ENCODE measurements at places on chromosomes 5 and 9.

- no peak for DNase-seq
Observed at GRCh38 chr5:171825051-171825450, 39.4 kb downstream of the SMIM23 start.

DNA sequence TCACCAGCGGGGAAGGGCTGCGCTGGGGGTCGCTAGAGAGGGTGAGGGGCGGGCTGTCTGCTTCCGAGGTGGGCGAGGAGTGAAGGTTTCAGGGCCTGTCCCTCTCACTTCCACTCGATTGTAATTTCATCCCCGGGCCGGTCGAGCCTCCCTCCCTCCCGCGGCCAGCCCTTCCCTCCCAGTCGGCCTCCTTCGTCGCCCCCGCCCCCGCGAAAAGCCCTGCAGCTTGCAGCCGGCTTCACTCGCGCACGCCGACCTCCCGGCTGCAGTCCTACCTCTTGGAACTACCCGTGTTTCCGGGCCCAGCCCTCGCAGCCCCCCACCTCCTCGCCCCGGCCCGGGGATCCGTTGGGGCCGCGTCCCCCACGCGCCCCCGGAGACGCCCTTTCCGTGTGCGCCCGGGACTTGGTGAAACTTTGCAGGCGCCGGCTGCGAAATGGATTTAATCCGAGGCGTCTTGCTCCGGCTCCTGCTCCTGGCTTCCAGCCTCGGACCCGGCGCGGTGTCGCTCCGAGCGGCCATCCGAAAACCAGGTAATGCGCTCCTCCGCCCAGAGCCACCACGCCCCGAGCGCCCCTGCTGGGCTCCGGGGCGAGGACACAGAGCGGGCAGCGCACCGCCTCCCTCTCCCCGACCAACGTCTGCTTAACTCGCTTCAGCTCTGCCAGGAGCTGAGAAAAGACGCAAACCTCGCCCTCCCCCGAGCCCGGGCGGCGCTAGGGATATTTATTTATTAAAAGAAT is at the start of gene EGFLAM:
EGFLAM (plus strand) TSS at position 241 of the 743 bp plus-strand sequence; CDS start at position 437, 196 bp downstream.
- DNase-seq = no peak

DNA sequence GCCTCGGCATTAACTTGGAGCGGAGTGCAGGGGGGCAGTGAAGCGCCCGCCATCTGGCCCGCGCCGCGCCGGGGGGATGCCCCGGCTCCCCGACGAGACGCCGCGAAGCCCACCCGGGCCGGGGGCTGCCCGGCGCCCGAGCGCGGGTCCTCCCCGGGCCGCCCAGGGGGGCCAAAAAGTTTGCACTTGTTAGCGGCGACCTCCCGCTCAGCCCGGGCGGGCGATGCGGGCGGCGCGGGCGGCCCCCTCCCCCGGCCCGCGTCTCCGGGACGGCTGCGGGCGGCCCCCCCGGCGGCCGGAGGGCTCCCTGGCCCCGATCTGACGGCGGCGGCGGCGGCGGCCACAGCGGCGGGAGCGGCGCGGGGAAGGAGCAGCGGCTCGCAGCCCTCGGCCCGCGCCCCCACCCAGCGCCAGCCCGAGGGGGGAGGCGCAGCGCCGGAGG is at the start of gene NTNG2:
NTNG2 (plus strand) TSS at position 316 of the 442 bp plus-strand sequence. CDS start 4,774 bp downstream, outside the sequence.
- DNase-seq = no peak

DNA sequence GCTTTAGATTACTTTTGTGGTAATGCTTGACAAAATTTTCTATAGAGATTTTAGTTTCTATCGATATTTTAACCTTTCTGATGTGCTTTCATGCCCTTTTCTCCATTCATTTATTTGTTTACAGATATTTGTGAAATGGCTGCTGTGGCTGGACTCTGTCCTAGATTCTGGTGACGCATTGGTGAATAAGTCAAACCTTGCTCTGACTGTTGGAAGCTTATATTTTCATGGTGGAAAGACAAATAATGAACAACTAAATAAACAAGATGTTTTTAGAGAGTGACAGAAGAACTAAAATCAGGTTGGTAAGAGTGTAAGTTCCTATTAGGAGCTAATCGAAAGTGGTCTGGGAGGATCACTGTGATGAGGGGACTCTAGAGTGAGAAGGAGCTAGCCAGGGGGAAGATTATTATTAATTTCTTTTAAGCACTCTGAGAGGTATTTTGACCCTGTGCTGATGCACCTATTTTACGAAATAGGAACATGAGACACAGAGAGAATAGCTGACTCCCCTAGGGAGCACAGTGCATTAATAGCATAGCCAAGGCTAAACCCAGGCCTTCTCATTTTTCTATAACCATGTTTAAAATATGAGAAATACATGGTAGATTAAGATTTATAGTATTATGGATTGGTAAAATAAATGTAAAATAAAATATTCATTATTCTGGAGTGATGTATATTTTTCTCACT is 411.9 kb upstream of the ARRDC3 start:
- no peak for DNase-seq

DNA sequence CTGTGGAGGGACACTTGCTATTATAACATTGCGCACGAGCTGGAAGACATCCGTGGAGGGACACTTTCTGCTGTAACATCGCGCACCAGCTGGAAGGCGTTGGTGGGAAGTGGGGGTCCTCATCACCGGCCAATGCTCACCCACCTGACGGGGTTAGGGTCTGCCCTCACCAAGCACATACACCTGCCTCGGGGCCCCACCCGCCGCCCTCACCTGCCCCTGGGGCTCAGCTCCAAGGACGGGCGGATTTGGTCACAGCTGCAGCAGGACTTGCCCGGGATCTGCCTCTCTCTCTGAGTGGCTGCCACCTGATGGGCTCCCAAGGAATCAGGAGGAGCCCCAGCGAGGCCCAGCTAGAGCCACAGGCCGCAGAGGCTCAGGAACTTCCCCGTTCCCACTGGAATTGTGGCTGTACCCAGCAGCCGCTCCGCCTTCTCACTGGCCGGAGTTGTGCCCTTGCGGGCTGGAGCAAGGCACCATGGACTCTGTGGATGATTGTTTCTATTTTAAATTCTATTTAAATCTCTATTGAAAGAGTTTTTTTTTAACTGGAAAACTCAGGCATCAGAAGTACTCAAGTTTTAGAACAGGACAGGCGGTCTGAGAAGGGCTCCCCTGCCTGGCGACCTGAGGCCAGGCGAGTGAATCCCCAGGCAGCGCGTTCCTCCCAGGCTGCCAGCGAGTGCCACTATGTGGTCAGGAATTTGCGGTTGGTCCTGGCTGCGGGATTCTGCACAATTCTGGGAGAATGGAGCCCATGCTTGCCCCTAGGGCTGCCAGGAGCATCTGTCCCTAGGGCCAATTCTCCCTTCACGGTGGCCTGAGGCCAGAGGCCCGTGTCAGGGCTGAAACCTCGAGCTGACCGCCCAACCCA is 38.9 kb upstream of the SLC6A3 start:
- no peak for DNase-seq

DNA sequence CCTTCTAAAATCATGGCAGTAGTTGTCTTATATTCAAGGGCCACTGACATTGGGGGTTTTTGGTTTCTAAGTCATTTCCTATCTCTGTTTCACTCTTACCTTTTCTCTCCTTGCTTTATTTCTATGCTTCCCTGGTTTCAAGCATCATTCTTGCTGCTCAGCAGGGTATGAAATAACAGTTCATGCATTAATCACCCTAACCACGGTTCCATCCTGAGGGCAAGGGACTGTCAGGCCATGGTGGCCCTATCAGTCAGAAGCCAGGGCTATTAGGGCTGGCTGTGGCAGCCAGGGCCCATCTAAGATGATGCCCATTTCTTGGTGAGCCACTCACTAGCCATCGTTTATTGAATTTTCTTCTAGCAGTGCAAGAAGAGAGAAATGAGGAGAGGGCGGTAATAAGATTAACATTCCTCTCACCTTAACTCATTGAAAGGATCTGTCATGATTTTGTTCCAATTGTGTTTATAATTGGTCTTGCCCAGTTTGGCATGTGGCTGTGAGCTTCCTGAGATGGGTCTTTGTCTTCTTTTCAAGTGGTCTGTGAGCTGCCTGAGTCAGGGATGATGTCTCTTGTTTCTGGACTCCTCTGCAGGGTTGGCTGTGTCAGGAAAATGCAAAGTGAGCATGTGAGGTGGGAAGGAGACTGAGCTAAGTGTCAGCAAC is 45.2 kb downstream of the CYSTM1 start:
- DNase-seq = no peak

DNA sequence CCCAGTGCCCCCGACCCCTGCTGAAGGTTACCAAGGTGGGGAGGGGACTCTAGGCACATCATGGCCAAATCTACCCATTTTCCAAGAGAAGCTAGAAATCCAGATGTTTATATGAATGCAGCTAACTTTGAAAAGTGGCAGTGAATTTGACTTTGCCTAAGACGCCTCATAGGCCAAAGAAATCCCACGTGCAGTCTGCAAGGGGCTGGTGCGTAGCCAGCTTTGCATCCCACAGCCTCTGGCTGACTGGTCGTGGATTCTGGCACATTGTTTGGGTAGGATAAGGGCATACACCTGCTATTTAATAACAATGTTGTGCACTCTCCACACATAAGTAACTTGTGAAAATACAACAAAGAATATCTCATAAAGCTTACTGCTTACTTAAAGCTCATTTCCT is 3.5 kb upstream of the GADD45G start:
- no peak for DNase-seq

DNA sequence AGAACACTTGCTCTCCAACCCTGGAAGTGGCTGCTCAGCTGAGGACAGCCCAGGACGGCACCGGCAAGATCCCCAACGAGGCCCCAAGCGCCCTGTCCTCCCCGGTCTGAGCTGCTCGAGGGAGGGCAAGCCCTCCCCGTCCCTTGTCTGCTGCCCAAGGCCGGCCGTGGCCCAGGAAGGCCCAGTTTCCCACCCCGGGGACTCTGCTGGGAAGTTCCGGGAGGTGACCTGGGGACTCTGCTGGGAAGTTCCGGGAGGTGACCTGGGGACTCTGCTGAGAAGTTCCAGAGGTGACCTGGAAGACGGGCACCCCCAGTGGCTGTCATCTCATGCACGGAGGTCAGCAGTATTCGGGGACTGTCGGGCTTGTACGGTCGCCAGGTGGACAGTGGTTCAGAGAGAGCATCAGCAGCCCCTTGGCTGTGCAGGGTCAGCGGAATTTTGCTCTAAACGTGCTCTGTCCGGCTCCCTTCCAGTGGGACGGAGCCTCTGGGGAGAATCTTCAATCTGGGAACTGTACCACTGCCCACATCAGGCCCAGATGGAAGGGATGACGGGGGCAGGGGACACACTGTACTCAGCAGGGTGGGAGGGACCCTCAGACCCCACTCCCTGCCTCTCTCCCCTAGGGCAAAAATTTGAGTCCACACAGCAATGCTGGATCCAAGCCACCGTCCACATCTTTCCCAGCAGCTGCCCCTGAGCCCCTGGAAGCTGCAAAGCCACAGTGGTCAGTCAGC is 7.2 kb downstream of the NACC2 start:
- DNase-seq = no peak

GRCh38 chr5:149846021-149846420 is 98.6 kb downstream of the PDE6A start:
- no peak for DNase-seq

DNA sequence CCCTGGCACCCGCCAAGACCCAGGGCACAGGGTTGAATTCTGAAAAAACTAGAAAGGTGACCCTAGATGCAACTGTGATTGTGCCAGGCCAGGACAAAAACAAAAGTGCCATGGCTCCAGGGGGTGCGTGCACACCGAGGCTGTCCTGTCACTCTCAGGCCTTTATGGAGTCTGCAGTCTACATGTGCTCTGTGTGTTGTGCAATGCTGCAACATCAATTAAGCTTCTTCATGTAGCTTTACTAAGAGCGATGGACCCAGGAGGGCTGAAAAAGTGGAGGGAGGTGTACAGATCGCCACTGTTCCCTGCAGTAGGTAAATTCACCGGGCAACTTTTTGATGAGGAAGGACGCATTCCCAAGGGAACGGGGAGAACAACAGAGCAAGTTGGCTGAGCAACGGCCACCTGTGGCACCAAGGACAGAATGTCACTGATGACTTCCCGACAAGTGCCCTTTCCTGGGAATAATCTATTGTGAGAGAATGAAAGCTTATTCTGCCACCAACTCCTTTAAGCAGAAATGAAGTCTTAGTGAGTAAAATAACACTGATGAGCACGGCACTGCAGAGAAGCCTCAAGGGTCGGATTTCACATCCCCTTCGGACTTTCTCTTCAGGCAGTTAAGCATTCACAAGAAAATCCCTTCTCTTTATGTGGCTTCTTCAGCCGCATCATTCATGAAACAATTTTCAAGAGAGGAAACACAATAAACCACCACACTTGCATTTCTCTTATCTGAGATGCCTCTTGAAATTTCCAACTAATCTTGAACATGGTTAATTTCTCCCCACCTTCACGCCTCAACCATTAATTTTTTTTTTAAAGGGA is 149.6 kb downstream of the DROSHA start:
- DNase-seq = no peak

DNA sequence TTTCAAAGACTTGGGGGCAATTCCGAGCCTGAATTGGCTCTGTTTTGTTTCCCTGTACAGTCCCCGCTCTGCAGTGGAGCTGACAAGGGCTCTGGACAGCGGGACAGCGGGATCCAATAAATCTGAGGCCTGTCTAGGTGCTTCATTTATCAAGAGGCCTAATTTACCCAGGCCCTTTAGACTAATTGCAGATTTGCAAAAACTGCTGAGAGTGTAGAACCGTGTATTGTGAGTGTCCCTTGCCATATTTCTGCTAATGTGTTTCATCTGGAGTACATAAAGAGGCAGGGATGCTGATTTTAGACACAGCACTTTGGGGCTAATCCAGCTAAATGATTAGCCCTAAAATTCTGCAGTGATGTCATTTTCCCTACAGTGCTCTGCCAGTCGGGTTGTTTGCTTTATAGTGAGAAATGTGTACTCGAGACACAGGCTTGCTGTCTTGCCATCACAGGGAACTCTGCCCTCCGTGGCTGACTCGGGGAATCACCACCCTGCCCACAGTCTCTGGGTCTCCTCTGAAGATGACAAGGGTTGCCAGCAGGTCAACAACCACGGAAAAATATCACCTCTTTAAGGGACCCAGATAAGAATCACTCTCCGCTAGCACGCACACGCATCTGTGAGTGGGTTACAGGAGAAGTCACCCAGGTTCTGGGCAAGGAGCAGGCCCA is 592.0 kb downstream of the BNC2 start:
- DNase-seq = no peak

GRCh38 chr9:6880626-6881025 is 122.9 kb downstream of the KDM4C start:
- no peak for DNase-seq

- no peak for DNase-seq
Observed at GRCh38 chr9:98522487-98522886, 186.2 kb downstream of the GABBR2 start.

DNA sequence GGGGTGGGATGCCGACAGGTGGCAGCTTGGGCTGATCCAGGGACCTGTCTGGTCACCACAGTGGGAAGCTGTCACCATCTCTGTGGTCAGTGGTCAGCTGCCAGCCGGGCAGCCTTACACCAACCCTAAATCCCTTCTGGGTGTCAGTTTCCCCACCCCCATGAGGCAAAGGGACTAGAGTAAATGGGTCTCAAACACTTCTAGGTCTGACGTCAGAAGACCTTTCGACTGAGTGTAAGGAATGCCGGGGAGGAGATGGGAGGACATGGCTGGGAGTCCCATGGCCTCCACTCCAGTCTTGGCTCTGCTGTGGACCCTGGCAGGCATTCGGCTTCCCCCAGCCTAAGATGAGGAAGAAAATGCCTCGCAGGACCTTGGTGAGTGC is 40.3 kb upstream of the SLC25A51 start:
- DNase-seq = no peak
